Substantia nigra (tissue), 51 donors: ENCODE measurements at places on chromosomes 1 and 21.

DNA sequence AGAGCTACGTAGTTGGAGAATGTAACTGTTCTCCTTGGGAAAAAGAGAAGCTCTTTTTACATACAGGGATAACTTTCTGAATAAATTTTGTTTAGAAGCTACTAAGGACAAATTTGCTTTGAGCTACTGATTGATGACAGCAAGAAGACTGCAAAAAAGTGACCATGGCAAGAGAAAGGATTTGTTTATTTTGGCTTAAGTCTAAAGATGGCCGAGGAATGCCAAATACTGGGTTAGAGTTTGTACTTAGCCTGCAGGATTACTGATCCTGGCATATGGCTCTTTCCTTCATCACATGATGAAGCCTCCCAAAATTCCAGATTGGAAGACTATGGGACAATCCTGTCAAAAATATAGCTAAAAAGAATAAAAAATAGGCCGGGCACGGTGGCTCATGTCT lies 28.7 kb downstream of the RPS27 start:
- no peak for DNase-seq

GRCh38 chr1:213148905-213149304 lies 97.9 kb downstream of the RPS6KC1 start:
- no peak for DNase-seq

GRCh38 chr1:222181191-222181590 lies 366.7 kb downstream of the HHIPL2 start:
- DNase-seq, result no peak

DNA sequence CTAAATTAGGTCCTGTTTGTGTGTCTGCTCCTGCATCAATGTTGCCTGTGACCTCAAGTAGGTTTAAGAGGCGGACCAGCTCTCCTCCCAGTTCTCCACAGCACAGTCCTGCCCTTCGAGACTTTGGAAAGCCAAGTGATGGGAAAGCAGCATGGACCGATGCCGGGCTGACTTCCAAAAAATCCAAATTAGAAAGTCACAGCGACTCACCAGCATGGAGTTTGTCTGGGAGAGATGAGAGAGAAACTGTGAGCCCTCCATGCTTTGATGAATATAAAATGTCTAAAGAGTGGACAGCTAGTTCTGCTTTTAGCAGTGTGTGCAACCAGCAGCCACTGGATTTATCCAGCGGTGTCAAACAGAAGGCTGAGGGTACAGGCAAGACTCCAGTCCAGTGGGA lies 79.9 kb downstream of the PRDM2 start:
- no peak for DNase-seq

DNA sequence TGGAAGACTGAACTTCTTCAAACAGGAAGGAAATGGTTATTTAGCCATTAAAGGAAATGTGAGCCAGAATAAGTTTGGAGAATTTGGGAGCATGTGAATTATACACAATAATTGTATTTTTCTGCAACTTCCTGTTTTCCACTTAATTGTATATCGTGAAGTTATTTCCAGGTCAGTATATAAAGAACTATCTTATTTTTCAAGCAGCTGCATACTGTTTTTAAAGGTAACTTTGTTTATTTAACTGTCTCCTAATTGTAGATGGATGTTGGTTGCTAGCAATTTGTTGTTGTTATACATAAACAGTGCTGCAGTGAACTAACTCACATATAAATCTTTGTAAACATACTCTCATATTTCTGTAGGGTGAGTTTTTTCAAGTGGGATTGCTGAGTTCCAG lies 180.3 kb downstream of the HLX start:
- no peak for DNase-seq

DNA sequence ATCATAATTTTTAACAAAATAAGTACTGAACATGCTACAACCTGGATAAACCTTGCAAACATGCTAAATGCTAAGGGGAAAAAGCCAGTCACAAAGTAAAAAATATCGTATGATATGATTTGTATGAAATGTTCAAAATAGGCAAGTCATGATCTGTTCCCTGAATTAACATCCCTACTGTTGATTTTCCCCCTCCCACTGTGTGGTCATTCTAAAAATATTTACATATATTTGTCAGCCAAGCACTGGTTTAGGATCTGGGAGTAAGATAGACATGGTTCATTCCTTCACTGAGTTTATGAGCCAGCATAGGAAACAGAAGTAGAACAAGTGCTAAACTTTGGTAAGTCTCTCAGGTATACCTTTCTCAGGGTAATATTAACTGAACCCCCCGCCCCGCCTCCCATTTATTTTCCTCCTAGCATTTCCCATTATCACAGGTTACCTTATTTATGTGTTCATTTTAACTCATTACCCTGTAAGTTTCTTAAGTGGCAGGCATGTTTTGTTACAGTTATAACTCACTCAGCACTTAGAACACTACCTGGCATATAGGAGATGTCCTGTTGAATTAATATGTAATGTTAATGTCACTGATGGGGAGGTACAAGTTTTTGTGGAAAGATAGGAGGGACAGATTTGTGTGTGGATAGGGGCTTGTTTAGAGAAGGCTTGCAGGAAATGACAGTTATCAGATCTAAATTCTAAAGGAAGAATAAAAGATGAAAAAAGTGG lies 12.3 kb downstream of the UQCRH start:
- no peak for DNase-seq

DNA sequence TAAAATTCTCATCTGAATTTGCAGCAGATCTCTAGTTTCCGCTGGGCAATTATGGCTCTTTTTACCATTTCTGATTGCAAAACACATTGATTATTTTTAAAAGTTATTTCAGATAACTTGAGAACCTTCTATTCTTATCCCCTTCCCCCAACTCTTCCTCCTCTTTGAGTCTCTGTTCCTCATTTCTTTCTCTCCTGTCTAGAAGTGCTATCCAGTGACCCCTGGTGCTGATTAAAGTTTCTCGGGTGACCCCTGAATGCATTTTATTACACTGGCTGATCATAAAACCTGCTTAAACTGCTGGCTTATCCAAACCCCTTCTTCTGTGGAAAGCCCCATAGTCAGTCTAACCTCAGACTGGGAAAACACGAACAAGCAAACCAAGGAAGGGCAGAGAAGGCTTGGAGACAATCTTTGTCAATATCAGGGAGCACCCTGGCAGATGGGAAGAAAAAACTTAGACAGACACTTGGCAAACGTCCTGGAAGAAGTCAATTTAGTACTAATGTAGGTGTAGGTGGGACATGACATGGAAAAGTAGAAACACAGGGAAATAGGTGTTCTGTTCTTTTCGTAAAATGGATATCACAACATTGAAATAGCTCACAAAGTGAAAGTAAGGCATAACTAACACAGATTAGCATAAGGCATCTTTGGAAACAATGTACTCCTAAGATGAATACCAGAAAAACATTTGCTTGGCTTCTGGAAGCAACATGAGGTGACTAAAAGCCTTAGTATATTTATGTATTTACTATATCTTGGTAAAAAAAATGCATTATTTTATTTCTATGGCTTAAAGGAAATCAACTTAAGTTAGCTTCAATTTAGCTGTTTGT lies 61.4 kb downstream of the GORAB start:
- no peak for DNase-seq

DNA sequence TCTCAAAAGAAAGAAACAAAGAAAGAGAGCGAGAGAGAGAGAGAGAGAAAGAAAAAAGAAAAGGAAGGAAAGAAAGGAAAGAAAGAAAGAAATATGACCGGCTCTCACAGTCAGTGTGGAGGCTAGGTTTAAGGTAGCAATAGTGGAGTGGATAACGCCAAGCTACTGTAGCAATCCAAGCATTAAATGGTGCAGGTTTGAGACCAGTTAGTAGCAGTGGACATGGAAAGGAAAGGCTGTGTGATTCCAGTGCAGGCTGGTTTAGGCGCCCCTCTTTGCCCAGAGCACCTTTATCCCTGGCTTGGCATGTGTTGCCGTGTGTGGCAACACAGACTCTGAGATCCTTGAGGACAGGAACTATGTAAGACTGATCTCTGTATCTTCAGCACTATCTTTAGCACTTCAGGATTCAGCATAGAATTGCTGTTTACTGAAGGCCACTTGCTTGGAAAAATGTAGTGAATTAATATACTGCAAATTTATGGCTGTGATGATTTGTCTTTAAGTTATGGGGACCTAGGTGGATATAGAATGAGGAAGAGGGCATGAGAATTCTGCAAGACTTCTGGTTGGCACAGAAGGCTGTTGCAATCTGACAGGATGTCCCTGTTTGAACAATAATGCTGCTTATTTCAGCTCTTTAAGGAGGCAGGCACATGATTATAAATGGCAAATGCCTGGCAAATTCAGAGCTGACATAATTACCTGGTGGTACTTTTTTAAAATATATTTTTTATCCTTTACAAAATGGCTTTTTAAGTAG lies 10.8 kb upstream of the OSBPL9 start:
- no peak for DNase-seq

DNA sequence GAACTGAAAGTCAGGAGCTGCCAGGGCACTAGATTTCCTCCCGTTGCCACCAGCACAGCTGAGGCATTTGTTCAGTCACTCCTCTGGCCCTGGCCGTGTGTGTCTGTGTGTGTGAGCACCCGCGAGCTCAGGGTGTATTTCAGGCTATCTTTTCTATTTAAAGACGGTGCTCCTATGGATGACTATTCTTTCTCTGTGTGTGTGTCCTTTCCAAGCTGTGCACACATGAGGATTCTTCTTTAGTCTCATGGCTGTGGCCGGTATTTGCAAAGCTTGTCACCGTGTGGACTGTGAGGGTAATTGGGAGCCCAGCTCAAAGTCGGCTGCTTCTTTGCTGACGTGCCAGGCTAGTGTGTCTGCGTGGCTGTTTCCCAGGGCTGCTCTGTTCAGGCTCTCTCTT lies 3.0 kb upstream of the KCND3 start:
- DNase-seq, result no peak

DNA sequence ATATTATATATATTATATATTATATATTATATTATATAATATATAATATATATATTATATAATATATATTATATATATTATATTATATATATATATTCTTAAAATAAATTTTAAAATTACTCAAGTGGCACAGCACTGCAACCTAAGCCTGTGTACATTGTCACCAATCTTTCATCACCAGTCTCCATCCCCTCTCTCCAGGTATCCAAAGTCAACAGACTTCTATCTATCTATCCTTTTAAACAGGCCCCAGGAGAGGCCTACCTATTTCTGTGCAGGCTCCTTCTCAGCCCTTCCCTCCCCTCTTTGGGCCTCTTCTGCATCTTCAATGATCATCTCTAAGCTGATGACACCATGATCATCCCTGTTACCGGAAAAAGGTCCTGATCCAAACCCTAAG lies 111.7 kb downstream of the RHOU start:
- no peak for DNase-seq

DNA sequence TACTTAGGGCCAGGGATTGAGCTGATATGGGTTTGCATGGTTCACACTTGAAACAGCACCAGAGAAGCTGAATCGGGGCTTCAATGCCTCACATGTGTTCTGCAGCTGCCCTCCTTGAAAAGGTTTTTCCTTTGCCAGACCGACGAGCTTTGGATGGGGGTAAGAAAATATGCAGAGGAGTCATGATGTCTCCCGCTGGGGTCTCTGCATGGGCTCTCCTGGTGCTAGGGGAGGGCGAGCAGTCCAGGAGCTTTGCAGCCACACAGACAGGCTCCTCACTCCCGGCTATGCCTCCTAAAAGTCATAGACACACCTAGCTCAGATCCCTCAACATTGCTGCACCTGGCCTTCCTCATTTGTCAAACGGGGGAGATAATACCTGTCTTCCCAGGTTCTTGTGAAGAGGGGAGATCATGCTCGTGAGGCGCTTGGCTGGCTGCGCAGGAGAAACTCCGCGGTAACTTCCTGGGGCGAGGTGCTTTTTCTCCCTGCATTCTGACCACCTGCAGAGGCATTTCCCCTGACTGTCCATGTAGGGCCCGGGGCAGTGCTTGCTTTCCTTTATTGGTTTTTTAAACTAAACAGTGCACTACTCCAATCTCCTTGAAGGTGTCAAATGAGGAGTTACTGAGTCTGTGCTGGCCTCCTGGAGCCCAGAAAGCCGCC lies 112.4 kb downstream of the PLXNA2 start:
- DNase-seq, result no peak

DNA sequence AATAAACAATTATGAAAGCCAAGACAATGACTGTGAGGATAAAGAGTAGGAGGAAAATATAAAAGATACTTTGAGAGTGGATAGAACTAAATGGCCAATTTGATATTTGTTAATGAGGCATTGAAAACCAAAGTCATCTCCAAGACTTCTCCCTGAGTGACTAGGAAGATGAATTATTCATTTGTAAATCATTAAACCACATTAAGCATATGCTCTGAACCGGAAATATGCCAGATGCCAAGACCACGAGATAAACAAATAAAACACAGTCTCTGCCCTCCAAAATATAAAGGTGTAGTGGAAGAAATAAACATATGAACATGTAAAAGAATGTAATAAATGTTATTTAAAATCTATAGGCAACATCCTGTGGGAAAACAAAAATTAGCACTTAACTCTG lies 78.8 kb downstream of the MRPL39 start:
- no peak for DNase-seq

GRCh38 chr1:170204121-170204520 lies 58.4 kb downstream of the NTMT2 start:
- no peak for DNase-seq

DNA sequence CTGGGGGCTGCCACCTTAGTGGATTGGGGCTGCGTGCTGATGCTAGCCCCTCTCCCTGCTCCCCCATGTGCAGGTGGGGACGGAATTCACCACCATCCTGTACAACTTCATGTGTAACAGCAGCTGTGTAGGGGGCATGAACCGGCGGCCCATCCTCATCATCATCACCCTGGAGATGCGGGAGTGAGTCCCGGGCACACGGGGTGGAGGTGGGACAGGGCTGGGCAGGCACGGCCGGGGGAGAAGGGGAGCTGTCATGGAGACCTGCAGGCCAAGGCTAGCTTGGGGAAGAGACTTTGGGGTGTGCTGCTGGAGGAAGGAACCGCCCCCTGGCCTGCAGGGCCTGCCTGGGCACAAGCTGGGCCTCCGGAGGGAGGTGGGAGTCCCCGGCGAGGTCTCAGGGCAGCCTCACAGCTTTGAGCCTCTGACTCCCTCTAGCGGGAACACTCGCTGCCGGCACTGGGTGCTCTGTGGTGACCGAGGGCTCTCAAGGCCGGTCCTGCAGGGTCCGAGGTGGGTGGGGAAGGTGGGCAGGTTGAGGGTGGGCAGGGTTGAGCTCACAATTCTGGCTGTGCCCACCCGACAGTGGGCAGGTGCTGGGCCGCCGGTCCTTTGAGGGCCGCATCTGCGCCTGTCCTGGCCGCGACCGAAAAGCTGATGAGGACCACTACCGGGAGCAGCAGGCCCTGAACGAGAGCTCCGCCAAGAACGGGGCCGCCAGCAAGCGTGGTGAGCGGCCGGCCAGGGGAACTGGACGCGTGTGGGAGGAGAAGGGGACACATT lies 25.0 kb upstream of the CCDC27 start:
- no peak for DNase-seq
